ENCODE measurements at places on chromosomes 3 and 15. TPM values are rescaled to one million over a fixed set of nuclear protein-coding genes. Genes with fewer than 3 reads are reported as not detected.

DNA sequence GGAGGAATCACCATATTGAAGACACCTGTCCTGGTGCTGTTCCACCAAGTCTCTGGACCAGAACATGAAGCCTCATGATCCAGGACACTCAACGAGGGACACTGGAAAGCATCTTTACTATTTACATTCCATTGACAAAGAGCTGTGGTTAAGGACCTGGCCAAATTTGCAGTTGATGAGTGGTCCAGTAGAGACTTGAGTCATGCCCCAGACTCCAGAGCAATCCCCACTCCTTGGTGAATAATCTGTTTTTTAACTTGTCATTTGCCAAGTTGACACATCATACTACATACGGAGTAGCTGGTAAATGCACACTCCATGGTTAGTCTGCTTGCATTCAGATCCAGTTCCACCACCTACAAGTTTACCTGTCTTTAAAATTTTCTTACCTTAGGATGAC lies 1.2 kb upstream of the COL6A6 start:
- H3K27me3 ChIP-seq = peaks cover 82% of the 10 kb centered on the region
- DNase-seq = no peak
- H3K27ac ChIP-seq = no peak overlapping the region
- H3K4me1 ChIP-seq = peaks cover 5% of the 10 kb centered on the region
- peaks cover 3% of the 10 kb centered on the region for H3K36me3 ChIP-seq

Gene LYZL4
- not detected for total RNA-seq

GRCh38 chr15:70922119-70922518 lies 29.5 kb downstream of the LRRC49 start:
- H3K27ac ChIP-seq = no peak overlapping the region
- H3K27me3 ChIP-seq = no peaks in the 10 kb centered on the region
- no peak overlapping the region for H3K4me3 ChIP-seq
- H3K4me1 ChIP-seq = no peaks in the 10 kb centered on the region
- no peak for DNase-seq

DNA sequence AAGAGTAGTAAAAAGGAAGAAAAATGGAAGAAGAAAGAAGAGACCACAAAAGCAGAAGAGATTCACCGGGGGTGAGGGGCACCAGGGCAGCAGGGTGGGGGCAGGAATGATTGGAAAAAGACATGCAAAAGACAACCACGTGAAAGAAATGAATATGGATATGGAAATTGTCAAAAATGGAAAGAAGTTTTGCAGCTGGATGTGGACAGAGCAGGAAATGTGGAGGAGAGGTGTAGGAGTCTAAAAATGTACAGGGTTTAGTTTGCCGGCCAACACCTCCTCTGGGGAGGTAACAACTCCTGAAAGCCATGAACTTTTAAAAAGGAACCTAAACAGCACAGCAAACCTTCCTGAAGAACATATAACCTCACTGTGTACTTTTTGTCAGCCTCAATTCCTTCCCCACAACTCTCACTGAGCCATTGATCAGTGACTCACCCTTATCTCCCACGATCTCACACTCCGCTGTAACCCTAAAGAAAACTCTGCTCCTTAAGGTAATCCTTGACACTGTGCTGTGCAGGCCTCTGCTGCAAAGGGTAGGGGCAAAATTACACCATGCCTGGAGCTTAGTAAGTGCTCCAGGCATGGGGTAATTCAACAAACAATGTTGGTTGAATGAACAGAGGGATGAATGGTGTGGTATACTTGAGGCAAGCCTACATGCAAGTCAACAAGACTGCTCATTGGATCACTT lies 100.2 kb upstream of the BOC start:
- H3K27ac ChIP-seq = peak overlapping the region; percentile 76
- H3K4me1 ChIP-seq = peaks cover 35% of the 10 kb centered on the region
- no peaks in the 10 kb centered on the region for H3K27me3 ChIP-seq
- H3K36me3 ChIP-seq = no peaks in the 10 kb centered on the region

GRCh38 chr3:38141952-38142273 lies 3.5 kb downstream of the MYD88 start:
- peaks cover 5% of the 10 kb centered on the region for H3K36me3 ChIP-seq
- H3K27me3 ChIP-seq = no peaks in the 10 kb centered on the region
- H3K27ac ChIP-seq = no peak overlapping the region
- no peak for DNase-seq
- H3K4me1 ChIP-seq = peaks cover 32% of the 10 kb centered on the region

- H3K27ac ChIP-seq = no peak overlapping the region
- H3K4me1 ChIP-seq = peaks cover 13% of the 10 kb centered on the region
- no peak overlapping the region for H3K4me3 ChIP-seq
- H3K36me3 ChIP-seq = no peaks in the 10 kb centered on the region
These were observed 193.5 kb downstream of the RAP2B start for GRCh38 chr3:153355559-153355958.

DNA sequence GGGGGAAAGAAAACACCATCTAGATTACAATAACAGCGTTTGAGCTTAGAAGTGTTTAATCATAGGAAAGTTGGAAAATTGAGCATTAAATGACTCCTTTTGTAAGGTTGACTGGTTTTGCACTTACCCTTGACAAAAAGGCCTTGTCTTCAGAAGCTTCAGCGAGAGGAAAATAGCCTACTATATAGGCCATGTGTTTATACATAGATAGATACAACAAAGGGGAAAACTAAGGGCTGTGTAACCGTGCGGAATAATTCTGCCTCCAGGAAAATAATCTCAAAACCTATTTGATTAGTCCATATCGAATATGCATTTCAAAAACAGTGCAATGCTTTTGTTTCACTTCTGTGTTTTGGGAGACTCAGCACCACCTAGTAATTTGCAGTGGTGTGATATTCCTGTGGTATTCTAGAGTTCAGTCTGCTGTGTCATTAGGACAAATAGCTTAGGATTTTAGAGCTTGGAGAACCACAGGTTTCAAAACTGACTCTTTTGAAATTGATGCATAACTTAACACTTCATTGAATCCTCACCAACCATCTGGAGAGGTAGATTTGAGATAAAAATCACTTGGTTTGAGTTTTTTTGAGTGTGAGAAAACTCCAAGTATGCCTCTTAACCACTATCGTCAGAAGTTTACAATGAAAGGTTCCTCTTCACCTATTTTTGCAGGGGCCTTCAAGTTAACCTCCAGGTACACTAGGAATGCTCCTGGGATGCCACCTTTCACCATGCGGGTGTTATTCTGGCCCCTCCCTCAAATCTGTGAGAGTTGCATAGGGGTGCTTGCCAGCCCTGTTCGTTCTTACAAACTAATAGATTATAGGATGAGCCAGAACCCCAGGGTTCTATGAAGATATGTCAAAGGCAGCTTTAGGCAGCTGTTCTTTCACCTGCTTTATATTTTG lies 1.9 kb downstream of the ARHGAP31 start:
- no peak overlapping the region for H3K27ac ChIP-seq
- H3K27me3 ChIP-seq = peaks cover 15% of the 10 kb centered on the region
- H3K4me3 ChIP-seq = peak overlapping the region; percentile 93
- peaks cover 43% of the 10 kb centered on the region for H3K4me1 ChIP-seq

Gene ATG7
- 28.5 TPM for total RNA-seq

Gene DUOX1
- not detected for total RNA-seq

GRCh38 chr3:58175187-58175436 lies 35.7 kb downstream of the DNASE1L3 start:
- H3K4me3 ChIP-seq = no peak overlapping the region
- peak overlapping the region; percentile 92 for H3K27ac ChIP-seq
- no peak for DNase-seq
- peaks cover 4% of the 10 kb centered on the region for H3K27me3 ChIP-seq
- H3K4me1 ChIP-seq = peaks cover 17% of the 10 kb centered on the region

DNA sequence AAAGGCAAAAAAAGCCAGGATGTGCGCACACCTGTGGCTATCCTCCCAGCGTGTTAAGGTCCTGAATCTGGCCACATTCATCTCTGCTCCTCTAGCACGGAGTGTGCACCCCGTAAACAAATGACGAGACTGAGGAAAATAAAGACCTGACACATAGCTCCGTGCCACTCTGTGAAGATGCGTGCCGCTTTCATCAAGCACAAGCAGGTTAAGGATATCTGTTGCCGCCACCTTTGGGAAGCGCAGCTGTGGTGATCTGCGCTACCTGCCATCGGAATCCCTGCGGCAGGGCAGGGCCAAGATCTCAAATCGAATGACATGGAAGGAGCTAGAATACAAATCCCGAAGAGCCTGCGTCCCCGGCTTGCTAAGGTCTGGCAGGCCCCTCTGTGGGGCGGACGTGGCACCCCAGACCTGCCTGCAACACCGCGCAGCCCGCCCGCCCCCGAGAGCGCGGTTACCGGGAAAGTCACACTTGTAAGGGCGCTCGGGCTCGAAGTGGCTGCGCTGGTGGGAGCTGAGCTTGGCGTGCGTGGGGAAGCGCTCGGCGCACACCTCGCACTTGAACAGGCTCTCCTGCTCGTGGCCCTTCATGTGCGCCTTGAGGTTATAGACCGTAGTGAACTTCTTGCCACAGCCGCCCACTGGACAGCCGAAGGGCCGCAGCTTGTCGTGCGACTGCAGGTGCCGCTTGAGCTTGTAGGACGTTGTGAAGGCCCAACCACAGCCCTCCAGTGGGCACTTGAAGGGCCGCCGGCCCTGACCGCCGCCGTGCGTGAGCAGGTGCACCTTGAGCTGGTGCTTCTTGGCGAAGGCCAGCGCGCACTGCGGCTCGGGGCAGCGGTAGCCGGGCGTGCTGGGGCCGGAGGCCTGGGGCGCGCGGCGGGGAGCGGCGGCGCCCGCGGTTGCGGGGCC lies 936 bp downstream of the ZXDC start:
- peak overlapping the region; percentile 92 for H3K4me3 ChIP-seq
- no peak overlapping the region for H3K27ac ChIP-seq
- H3K4me1 ChIP-seq = peaks cover 38% of the 10 kb centered on the region
- peaks cover 4% of the 10 kb centered on the region for H3K36me3 ChIP-seq

Gene FAM227B
- 7.1 TPM for total RNA-seq

DNA sequence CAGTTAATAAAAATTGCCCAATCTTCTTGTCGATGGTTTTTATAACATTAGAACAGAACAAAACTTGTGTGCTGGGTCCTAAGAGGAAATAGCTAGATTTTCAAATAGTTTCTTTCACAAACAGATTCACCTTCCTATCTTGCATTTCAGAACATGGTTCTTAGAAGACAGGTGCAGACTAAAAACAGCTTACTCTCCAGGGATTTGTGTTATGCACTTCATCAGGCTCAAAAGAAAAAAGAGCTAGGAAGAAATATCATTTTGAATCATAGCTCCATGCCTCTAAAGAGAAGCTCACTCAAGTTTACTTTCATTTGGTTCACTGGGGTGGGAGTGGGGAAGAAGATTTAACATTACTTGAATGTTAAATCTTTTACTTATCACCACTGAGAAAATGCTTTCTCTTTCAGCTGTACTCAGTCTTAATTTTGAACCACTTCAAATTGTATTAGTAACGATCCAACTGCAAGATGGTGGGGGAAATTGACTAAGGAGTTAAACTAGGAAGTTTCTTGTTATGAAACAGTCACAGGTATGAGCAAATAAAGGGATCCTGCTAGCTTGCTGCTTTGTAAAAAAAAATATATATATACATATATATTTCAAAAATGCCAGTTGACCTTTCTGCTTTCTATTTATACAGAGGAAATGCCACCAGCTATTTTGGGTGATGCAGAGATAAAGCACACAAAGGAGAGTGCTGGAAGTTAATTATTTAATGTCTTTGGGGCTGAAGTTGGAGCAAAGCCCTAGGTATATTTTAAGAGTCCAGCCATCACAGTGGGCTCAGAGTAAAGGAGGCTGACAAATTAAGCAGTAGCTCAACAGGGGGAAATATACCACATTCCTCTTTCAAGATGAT lies 28.3 kb upstream of the NUDT16 start:
- H3K4me1 ChIP-seq = peaks cover 6% of the 10 kb centered on the region
- H3K4me3 ChIP-seq = no peak overlapping the region
- H3K27ac ChIP-seq = no peak overlapping the region

- no peak overlapping the region for H3K4me3 ChIP-seq
- no peak for DNase-seq
- H3K27ac ChIP-seq = no peak overlapping the region
- no peaks in the 10 kb centered on the region for H3K27me3 ChIP-seq
These were observed 94.6 kb downstream of the ZPLD1 start for GRCh38 chr3:102529452-102529851.

DNA sequence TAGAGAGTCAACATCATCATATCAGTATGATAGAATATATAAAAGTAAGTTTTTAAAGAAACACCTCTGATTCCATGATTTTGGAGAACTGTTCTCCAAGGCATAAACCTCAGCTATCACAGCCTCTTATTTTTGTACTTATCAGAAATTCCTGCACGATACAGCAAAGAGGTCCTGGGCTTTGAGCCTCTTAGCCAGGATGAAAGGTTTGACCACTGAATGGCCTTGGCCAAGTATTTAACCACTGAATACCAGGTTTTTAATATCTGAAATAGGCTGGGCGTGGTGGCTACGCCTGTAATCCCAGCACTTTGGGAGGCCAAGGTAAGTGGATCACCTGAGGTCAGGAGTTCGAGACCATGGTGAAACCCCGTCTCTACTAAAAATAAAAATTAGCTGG lies 1.9 kb upstream of the FAM174B start:
- peaks cover 36% of the 10 kb centered on the region for H3K27me3 ChIP-seq
- H3K4me3 ChIP-seq = no peak overlapping the region
- no peak for DNase-seq
- peaks cover 10% of the 10 kb centered on the region for H3K4me1 ChIP-seq

- H3K36me3 ChIP-seq = peaks cover 21% of the 10 kb centered on the region
- no peak for DNase-seq
- no peaks in the 10 kb centered on the region for H3K4me1 ChIP-seq
- no peak overlapping the region for H3K27ac ChIP-seq
- H3K27me3 ChIP-seq = no peaks in the 10 kb centered on the region
- H3K4me3 ChIP-seq = no peak overlapping the region
These were observed 87.2 kb downstream of the TJP1 start for GRCh38 chr15:29734917-29735572.

Measured in neural crest cell (in vitro differentiated cells).